ENCODE measurements at places on chromosomes 5 and 9. TPM values are rescaled to one million over a fixed set of nuclear protein-coding genes. Genes with fewer than 3 reads are reported as not detected.

POMT1 gene
- total RNA-seq = 12.8 TPM

GRCh38 chr9:93895535-93895934, 59.6 kb downstream of the BARX1 start:
- no peak for DNase-seq

IGIP gene
- 1.4 TPM for total RNA-seq

DNA sequence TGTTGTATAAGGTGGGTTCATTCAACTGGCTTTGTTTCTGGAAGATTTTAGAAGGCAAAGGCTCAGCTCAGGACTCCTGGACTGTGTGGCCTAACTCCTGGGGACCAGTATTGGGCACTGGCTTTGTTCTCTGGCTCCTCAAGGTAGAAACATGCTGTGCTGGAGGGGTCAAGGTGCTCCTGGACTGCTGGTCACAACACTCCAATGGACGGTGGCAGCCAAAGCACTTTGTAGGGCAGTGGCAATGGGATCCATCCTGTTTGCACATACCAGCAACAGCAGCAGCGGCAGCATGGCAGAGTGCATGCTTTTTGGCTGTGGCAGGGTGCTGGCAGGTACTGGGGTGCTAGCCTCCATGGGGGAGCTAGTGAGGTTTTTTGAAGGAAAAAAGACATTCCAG, 65.3 kb downstream of the SLCO6A1 start:
- DNase-seq = no peak

DNA sequence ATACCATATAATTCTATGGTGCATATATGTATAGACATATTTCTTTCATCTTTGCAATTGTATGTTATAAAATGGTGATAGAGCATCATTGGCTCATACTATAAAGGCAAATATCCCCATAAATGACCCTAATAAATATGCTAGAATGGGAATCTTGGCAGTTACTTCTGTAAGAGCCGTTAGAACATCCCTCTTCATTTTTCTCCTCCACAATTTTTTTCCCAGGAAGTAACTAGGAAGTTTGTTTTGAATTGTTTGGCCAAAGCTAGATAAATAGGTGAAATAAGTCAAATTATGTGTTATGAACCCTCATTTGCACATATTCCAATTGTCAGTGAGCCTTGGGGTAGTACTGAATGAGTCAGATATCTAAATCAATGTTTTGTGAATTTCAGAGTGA, 209.9 kb downstream of the ADAMTSL1 start:
- no peak for DNase-seq

EPB41L4A gene
- total RNA-seq = 0.53 TPM

DNA sequence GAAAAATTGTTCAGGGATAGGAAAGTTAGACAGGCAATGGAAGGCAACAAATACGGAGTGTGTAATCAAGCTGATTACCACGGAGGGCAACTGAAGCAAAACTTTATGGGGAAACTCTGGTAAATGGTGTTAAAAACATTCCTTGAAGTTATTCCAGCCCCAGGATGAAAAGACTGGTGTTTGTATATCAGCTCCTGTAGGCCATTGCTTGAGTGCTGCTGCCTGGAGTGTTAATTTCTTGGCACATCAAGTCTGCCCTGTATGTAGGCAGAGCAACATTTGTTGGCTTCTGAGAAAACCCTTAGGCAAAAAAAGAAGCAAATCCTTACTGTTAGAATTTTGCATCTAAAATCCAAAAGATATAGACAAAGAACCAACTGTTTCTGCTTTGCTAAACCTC, 686.5 kb upstream of the ACO1 start:
- DNase-seq = no peak

GRCh38 chr5:3417376-3417943, 178.2 kb upstream of the IRX1 start:
- DNase-seq = no peak

- no peak for DNase-seq
Measured at GRCh38 chr5:72214168-72214567, 105.9 kb downstream of the MRPS27 start.

DNA sequence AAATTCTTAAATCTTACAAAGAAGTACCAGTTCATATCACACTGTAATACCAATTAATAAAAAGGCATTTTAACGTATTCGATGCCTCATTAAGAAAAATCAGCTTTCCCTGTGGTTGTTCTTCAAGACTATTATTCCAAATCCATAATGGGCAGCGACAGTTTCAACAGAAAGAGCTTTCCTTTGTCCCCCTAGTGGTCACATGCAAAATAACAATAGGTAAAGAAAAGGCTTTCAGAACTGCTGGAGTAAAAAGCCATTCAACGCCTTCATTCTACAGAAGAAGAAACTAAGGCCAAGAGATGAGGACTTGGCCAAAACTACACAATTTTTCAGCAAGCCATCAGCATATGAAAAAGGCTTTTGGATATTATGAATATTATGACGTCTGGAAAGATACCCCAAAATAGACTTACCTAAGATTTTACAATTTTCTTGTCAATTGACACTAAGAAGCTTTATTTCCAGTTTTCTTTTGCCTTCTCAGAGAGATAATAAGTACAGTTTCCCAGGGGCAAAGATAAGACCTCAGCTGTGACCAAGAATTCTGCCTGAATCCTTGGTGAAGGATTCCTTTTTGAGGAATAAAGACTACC, 6.7 kb upstream of the CDH6 start:
- DNase-seq = no peak

DNA sequence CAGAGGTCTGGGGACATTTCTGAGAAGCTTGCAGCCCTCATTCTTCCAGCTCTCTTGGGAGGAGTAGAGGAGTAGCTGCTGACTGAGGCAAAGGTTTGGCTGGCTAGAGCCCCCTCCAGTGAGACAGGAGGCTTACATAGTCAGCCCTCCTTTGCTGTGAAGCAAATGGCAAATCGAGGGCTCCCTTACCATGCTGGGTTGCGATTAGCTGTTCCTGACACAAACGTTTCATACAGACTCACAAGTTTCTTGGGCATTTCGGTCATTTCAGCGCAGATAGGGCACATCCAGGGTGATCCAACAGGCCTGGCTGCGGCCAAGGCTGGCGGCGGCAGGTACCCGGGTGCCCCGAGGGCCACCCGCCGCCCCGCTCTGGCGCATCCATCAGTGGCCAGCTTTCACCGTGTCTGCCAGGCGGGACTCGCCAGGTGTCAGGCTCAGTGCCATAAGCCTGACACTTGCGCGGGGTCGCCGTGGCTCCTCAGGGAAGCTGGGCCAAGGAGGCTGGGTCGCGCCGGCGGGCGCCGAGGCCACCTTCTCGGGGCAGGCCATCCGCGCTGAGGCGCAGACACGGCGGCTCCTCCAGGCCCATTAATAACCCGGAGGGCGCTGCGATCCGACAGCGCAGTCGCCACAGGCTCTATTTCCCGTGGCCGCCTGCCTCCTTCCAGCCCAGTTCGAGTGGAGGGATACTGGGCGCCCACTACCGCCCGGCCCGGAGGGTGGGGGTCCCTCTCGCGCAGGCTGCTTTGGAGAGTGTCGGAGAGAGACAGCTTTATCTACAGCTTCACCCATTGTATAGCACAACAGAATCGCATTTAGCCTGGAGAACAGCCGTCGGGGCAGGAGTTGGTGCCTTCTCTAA, 9.1 kb downstream of the PRDM6 start:
- no peak for DNase-seq

DNA sequence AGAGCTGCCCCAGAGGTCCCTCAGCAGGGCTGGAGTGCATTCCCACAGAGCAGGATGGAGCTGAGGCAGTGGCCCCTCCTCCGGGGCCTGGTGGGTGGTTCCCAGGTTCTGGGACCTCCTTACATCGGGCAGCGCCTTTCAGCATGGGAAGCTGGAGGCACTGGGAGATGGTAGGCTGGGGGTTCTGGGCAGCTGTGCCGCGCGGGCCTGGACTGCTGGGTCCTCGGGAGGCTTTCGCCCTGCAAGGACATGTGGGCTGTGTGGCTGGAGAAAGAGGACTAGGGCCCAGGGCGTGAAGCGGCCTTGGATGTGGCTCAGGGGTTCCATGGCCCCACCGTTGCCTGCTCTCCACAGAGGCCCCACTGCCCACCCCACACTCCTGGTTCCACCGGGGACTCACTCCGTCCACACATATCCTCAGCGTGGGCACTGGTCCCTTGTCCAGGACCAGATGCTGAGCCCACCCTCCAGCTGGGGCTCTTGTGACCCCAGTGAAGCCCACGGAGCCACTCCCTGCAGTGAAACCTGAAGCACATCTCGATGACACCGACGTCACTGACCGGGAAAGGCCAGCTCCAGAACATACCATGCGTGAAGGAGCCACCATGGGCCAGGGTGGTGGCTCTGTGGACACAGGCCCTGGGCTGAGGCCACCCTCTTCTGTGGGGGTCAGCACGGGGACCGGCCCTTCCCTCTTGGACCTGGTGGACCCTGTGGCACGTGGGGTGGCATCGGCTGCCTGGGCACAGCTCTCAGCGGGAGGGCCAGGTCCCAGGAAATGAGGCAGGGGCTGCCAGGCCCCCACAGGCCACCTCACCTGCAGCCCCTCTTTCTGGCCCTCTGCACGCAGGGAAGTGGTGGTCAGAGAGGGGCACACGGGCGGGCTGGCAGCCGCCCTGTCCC, 31.5 kb upstream of the NKD2 start:
- DNase-seq = no peak

SHC3 gene
- total RNA-seq = not detected

GRCh38 chr9:27037499-27037898, 32.0 kb upstream of the LRRC19 start:
- DNase-seq = no peak

DNA sequence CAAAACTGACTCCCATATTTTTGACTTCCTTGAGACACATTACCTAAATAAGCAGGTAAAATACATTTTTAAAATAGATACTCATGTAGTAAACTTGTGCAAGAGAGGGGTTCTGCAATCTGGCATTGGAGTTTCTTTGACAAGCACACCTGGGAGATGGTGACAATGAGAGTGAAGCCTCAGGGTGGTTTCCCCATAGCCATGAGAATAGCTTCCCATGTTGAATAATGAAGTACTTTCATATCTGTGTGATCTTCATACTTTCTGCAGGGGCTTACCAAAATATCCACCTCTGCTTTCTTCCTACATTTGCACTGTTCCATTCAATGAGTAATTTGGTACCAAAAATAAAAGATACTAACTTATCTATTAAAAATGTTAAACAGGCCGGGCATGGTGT, 44.7 kb upstream of the VCAN start:
- DNase-seq = no peak

EMB gene
- 4.1 TPM for total RNA-seq

DNA sequence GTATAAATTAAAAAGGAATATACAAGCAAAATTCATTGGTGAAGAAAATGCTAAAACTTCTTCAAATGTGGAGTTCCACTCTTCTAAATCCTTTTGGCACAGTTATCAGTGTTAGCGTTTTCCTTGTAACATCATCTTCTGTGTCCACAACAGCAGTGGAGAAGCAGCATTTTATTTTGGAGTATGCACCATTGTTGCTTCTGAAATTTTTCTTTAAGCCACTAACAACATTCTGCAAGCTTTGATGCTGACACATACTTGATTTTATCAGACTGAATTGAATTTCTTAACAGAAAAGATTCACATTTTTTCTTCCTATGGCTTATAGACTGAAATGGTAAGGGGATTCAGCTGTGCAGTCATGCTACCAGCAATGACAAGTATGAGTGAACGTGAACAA, 60.8 kb upstream of the PTGER4 start:
- no peak for DNase-seq

- no peak for DNase-seq
Measured at GRCh38 chr5:107807431-107807830, 136.7 kb upstream of the EFNA5 start.

DNA sequence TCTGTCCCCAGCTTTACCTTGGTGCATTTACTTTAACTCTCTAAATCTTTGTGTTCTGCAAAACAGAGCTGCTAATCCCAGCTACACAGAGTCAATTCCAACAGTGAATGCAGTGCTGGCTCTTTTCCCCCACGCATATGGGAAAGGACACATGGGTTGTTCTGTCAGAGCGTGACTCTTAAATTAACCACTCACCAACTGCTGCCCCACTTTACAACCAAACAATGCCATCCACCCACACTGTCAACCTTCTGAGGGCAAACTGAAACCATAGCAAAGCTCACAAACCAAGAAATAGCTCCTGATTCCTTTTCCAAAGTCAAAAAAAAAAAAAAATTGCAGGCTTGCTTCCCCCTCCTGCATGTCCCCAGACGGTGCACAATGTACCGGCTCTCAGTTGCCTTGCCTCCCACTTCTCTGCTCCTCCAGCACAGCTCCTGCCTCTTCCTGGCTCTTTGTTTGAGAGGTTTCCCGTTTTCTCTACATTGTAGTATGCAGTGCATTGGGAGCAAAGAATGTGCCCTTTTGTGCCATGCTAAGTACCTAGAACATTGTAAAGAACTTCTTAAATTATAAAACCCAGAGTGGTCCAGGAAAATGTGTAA, 151.5 kb upstream of the DAPK1 start:
- DNase-seq = no peak

DNA sequence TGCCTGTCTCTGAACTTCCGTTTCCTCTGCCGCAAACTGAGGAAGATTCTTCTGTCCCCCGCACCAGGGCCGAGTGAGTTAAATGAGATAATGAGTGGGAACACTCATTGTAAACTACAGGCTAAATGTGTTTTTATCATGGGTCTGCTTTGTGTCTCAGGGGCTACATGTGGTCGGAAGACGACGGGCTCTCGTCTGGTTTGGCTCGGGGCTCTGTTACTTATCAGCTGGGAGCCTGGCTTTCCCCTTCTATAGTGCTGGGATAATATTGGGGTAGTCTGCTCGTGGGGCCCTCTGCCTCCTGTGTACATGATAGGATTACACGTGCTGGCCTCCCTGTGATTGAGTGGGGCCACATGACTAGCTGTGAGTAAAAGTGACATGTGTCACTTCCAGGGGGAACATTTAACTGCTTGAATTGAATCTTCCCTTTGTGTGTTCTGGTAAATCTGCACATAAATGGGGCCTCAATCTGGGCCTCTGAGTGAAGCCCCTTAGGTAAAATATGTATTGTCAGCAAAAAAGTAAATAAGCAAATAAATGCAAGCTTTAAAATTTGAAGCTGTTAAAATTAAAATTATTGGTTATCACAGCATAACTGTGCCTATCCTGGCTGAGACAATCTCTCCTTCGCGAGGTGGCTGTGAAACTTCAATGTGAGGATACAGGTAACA, 86.9 kb upstream of the SH3PXD2B start:
- no peak for DNase-seq

GRCh38 chr5:158368686-158369085, 509.7 kb upstream of the CLINT1 start:
- DNase-seq = no peak

- DNase-seq = no peak
Measured at GRCh38 chr9:18452276-18452675, 21.7 kb upstream of the ADAMTSL1 start.

GRCh38 chr9:77764894-77765780, 117.0 kb upstream of the GNA14 start:
- no peak for DNase-seq

ZNF354C gene
- 2.6 TPM for total RNA-seq

GRCh38 chr9:69379270-69379982, 54.4 kb downstream of the ENTREP1 start:
- DNase-seq = peak; percentile 66

- peak; percentile 83 for DNase-seq
Measured at GRCh38 chr9:94772639-94773303, 46.3 kb downstream of the AOPEP start.

DNA sequence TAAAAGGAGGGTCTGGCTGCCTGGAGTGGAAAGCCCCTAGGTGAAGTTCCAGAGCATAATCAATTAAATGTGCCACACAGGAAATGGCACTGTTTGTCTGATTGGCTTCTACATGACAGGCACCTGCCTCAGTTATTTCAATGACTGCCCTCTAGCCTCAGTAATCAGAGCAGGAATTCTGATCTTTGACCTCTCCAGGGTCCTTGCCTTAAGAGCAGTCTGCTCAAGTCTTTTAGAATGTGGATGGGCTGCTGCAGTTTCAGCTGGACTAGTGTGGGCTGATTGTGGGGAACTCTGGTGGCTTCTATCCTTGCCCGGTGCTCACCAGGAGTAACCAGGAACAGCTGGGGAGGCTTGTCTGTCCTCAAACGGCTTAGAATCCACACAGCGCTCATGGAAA, 98.9 kb downstream of the LIX1 start:
- no peak for DNase-seq
